Activated CD8-positive, alpha-beta memory T cell treated with anti-CD3 and anti-CD28 coated beads for 24 hours (primary cell): ENCODE measurements at places on chromosomes 5 and 9.

GRCh38 chr9:21902136-21902535 is 92.1 kb downstream of the CDKN2A start:
- DNase-seq = no peak

DNA sequence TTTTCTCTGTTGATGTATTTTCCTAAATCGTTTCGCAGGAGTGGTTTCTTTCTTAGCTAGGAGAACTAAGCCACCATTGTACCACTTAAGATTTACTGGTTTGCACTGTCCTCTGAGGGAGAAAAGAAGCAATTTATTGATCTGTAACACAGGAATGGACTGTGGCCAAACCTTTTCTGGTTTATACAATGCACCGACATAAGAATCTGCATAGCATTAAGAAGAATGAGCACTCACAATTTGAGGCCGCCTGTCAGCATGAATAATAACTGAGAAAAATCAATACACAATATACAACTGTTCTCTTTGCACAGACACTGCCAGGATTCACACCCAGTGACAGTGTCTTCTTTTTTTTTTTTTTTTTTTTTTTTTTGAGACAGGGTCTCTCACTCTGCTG is 168.6 kb upstream of the DMRT1 start:
- no peak for DNase-seq

DNA sequence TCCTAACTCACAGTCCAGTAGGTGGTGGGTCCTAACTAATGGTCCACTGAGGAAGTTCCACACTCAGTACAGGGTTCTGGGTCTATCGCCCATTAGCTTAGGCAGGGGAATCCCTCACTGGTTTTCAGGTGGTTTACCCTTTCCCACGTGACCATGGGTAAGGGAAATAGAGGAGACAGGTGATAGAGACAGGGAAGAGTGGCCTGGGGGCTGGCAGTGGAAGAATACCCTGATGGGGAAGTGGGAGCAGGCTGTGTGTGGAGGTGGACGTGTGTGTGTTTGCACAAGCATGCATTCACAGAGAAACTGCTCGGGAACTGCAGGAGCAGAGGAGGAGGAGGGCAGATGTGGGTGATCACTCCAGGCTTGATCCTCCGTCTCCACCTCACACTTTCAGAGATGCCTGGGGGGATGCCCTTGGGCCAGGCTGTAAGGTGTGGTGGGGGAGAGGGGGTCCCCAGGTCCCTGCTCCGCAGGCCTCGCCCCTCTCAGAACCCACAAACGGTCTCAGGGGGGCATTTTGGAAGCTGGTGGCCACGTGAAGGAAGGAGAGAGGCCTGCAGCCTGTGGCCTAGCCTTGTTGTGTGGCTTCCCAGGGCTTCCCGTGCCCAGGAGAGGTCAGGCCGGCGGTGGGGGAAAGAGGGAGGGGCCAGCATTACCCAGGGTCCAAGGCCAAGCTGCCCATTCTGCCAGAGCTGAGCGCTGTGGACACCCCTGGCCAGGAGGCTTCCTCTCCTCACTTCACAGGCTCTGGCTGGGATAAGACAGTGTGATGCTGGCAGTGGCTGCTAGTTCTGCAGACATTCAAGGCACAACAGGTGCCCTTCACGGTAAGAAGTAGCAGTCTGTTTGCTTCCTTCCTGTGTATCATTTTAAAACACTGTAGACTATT is 80.0 kb downstream of the OTULIN start:
- DNase-seq = no peak

DNA sequence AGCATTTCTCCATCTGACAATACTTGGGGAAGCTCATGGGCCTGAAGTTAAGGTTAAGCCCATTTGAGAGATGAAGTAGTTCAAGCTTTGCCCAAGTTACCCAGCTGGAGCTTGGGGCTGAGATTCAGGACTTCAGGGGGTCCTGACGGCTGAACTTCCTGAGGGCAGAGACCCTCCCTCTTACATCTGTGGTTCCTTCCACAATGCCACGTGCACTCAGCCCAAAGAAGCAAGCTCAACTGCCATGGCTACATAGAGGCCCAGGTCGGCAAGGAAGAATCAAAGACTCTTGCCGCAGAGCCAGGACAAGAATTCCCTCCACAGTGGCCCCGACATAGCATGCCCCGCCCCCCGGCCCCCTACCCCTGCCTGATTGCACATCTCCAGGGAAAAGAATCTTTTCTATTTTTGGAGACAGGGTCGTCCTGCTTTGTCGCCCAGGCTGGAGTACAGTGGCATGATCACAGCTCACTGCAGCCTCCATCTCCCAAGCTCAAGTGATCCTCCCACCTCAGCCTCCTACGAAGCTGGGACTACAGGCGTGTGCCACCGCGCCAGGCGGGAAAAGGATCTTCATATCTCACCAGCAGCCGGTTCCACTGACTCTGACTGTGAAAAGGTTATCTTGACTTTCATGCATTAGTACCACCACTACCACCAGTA is 9.2 kb downstream of the PHF19 start:
- no peak for DNase-seq

DNA sequence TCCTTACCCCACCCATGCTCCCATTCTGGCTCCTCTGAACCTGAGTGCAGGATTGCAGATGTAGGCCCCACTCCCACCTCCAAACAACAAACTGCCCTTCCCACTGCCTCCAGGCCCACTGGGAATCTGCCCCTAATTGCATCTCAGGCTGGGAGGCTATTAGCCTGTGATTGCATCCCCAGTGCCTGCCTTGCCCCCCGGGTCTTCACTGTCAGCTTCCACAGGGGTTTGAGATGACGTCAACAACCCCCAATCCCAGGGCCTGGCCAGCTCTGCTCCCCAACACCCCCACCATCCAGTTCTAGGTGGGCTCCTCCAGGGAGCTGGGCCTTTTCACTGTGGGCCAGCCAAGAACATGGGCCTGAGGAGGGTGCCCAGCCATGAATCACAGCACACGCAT is 91.5 kb downstream of the PCDH1 start:
- DNase-seq = no peak

DNA sequence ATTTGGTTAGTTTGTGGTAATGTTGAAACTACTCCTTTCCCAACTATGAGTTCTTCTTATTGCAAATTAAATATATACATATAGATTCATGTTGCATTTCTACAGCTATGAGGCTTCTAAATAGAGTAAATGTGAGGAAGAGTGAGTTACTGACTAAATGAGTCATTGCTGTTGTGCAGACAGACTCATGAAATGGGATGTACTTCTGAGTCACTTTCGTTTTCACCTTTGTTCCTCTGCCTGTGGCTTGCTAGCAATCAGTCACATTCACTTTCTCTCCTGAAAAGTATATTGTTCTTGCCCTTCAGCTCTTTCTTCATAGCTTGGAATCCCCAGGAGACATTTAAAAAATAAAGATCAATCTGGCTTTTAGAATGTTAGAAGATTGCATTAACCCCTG is 295.5 kb upstream of the SMC2 start:
- DNase-seq = no peak

- no peak for DNase-seq
Observed at GRCh38 chr5:61142391-61142790, 19.9 kb downstream of the SMIM15 start.

GRCh38 chr5:31898036-31898632 is 259.2 kb downstream of the PDZD2 start:
- no peak for DNase-seq

GRCh38 chr5:145978708-145979107 is 42.3 kb downstream of the SH3RF2 start:
- no peak for DNase-seq

GRCh38 chr5:43063721-43064171 is 23.6 kb upstream of the ANXA2R start:
- DNase-seq = no peak
